Kasumi-1 (cell line): ENCODE measurements at places on chromosomes 13 and 19.

DNA sequence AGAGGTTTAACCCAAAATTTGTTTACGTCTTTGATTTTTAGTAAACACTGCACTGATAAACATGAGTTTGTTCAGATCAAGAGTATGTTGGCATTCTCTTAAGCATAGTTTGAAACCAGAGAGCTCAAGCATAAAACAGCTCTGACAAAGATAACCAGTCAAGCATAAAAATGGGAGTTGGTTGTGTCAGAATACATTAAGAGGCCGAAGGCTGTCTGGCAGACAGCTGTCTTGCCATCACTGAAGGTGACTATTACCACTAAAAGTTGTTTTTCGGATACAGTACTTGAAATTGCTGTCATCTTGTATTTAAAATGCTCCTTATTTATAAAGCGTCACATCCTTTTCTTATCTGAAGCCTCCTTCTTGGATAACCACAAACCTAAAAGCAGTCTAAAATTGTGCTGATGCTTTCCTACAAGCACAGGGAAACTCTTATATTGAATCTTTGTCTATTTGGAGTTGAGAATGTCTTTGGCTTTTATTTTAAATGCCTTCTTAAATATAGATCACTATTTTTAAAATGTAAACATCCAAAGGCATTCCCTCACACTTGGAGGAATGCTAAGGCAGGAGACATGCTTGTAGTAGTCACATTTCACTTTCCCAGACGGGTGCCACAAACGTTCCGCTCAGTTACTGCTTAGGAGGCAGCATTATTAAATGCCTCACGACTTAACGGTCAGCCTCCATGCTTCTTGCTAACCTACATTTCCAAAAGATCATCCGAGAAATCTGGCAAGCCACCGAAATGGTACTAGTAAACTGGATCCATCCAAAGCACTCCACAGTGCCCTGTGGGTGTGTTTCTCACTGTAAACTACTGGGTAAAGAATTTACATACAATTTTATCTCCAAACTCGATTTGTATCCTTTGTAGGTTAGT lies 1.5 kb downstream of the SMAD9 start:
- DNase-seq, result no peak

DNA sequence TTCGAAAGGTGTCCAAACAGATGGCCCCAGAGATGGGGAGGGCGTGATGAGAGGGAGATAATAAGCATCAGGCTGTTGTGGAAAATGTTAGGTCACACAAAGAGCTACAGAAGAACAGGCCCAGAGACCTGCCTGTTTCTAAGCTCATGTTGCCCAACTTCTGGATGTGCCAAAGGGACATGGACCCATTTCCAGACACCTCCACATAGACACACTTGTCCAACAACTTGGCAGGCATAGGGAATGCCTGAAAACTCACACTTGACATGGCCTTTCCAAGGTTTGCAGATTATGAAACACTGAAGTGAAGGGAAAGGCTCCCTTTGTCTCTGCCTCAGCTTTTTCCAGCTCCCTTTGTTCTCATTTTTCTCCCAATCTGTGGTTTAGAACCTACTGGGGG lies 43.5 kb upstream of the CYP2B6 start:
- no peak for DNase-seq

DNA sequence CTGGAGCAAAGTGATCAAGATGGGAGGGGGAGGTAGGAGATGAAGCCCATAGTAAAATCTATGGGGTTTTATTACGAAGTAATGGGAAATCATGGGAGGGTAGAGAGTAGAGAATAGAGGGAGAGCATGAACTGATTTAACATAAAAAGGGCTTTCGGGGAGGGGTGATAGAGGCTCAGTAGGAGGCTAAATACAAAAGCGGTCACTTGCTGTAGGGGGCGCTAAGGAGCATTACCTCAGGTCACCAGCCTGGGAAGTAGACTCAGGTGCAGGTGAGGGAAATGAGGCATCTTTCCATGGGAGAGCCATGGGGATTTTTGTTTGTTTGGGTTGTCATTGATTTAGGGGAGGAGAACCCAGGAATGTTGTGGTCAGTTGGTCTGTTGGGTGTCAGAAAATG lies 14.1 kb downstream of the KRTDAP start:
- DNase-seq, result no peak

DNA sequence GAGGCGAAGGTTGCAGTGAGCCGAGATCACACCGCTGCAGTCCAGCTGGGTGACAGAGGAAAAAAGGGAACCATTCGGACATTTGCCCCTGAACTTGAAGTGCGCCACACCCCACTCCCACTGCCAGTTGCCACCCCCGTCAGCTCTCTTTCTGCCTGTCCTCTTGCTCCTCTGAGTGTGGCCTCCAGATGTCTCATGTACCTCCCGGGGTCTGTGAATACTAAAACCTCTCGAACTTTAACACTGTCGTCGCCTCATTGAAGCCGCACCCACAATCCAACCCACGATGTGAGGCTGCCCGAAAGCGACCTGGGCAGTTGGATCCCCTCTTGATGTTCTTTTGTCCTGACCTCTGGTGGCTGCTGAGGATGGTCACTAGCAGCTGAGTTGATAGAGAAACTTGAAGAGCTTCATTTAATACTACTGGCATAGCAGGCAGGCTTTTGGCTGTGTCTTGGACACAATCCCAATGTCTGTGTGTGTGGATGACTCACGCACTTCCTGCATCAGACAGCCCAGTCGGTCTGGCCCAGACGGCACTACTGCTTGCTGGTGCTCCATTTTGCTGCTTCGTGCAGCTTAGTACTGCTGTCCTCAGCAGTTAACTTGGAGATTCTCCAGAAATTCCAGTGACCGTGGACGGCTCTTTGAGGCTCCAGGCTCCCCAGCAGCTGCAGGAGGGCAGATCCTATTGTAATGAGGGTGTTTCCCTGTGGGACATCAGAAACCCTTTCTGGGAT lies 4.2 kb downstream of the FPR3 start:
- peak; percentile 74 for DNase-seq

GRCh38 chr19:52230685-52231084 lies 38.7 kb upstream of the ZNF766 start:
- no peak for DNase-seq

- no peak for DNase-seq
These were observed 26.6 kb downstream of the KLF12 start for GRCh38 chr13:74107598-74107997.

GRCh38 chr19:52662631-52663030 lies 24.5 kb upstream of the ZNF83 start:
- DNase-seq, result no peak

DNA sequence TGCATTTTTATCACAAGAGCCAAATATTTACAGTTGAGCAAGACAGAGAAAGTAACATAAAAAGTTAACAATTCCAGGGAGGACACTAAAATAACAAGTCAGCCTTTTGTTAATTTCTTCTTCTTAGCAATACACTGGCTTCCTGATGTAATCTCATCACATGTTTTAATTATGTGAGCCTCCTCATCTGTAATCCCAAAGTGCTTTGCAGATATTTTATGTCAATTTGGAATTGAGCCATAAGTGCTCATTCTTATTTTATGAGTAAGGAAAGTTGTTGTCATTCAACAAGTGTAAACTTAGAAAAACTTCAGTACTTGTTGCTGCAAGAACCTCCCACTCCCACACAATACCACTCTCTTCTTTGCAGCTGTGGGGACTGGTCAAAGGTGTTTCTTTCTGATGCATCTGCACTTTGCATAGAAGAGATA lies 223.6 kb downstream of the GPC6 start:
- no peak for DNase-seq

DNA sequence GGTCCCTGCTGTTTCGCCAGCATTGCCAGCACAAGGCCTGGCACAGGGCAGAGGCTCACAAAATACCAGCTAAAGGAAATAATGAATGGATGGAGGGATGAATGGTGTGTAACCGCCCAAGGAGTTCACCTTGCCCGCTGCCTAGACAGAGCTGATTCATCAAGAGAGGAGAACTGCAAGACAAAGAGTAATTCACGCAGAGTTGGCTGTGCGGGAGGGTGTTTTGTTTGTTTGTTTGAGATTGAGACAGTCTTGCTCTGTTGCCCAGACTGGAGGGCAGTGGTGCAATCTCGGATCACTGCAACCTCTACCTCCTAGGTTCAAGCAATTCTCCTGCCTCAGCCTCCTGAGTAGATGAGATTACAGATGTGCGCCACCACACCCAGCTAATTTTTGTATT lies 3.0 kb downstream of the OPA3 start:
- DNase-seq, result no peak

DNA sequence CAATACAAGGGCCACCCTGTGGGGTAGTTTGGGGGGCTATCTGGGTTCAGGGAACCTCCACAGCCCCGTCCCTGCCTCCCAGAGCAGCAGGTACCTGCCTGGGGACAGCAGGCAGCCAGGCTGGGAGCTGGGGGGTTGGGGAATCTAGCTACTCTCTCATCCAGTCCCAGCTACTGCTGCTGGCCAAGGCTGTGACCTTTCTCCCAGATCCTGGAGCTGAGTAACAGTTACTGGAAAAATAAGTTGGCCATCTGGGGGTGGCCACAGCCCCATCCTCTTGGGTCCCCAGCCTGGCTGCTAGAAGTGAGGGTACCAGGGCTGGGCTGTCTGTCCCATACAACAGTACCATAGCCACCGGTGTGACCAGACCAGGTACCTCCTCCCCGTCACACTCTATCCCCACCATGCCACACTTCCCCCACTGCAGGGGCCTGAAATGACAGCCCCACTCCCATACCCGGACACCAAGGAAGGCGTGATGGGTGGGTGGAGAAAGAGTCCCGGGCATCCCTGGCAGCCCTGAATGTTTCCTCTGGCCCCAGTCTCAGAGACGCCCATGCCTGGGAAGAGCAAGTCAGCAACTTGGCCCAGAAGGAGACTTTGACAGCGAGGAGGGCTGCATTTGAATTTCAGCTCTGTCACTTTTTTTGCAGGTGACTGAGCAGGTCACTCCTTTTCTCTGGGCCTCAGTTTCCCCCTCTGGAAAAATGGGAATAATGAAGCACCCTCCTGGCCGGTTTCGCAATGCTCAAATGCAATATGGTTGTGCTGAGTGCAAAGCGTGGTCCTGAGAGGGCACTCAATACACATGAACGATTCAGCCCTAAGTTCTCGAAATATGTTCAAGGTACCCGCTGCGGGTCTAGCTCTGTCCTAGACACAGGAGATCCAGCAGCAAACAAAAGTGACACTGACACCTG lies 30.7 kb upstream of the NFIC start:
- DNase-seq, result no peak

DNA sequence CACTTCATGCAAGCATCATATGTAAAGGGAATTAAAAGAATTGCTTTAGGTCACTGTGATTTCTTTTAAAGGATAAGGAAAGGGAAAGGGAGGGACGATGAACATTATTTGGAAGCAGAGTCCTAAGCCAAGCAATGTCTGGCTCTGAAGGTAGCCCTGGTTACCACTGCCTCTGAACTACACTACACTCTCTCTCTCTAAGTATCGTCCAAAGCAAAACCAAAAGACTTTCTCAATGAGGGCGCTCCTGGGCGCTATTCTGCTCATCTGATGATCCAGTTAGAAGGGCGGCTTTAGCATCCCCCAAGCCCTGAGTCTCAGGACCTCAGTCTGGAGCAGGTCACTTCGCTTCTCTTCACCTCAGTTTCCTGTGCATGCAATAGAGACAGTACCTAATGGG lies 26.2 kb downstream of the FOXO1 start:
- DNase-seq, result no peak

GRCh38 chr13:95317039-95317989 lies 16.1 kb upstream of the ABCC4 start:
- DNase-seq, result no peak

DNA sequence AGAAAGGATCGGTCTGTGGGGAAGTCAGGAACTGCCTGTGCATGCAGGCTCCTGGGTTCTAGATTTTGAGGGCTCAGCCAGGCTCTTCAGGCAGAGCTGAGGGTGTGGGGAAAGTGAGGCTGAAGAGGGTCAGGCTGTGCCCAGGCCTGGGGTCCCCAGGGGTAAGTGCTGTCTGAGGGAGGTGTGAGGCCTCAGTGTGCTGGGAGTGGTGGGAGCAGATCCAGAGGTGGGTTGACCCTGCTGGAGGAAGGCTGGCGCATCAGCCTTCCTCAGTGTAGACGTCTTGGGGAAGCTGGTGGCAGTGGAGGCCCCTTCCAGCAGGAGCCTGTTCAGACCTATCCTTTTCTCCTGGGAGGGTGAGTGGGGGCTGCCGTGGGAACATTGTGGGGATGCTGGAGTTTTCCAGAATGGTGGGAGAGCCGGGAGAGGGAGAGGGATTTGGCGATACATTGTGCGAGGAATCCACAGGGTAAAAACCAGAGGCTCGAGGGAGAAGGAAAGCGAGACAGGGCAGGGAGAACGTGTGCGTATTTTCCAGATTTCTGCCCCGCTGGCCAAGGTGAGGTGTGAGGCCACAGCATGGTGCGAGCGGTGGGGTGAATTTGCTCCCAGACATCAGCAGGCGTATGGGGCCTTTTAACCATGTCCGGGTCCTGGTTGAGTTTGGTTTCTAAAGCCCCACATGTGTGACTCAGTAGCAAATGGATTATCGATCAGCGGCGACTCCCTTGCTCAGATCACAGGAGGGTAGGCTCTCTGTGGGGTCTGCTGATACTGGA lies 237.7 kb downstream of the TEX29 start:
- no peak for DNase-seq

GRCh38 chr13:63208826-63209225 lies 1793.2 kb upstream of the PCDH20 start:
- DNase-seq, result no peak
